Renal cortical epithelial cell (primary cell): ENCODE measurements at places on chromosomes 5 and 9.

GRCh38 chr9:33193818-33194217 is 26.7 kb upstream of the B4GALT1 start:
- DNase-seq: no peak

GRCh38 chr9:137146527-137146918 is 7.6 kb downstream of the GRIN1 start:
- no peak for DNase-seq

DNA sequence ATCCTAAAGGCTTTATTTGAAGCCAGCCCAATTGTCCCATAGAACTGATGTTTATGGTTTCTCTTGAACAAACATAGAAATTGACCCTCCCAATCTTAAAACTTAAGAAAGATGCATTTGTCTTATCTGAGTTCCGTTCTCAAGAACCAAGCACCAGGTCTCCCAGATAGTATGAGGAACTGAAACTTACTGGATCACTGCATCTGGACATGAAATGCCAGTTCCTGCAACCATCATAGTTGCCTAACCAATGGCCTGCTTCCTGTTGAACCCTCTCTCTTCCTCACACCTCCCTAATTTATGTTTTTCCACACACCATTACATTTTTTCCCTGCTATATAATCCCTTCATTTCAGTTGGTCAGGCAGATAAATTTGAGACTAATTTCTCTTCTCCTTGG is 478.9 kb downstream of the HTR1A start:
- DNase-seq: no peak

DNA sequence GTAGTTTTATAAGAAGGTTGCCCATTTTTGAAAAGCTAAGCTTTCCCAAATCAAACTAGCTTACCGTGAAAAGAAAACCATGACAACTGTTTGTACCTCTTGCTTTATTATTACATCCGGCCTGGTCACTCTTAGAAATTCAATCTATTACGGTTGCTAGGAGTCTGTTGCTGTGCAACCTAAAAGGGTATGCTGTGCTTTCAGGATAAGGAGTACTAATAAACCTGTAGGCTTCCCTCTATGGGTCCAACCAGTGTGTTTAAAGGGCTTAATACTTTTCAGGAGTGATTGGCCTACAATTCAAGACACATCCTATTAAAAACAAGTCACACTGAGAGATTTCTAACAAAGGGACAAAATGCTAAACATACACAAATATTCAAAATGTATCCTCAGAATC is 27.1 kb downstream of the RFX3 start:
- DNase-seq: peak; percentile 40

- peak; percentile 96 for DNase-seq
Observed at GRCh38 chr5:83473346-83474160, 2.0 kb downstream of the VCAN start.
